ENCODE measurements at places on chromosomes 5 and 9.
A peak's percentile ranks its signal among the peaks of the same experiment; 100 is the strongest.

DNA sequence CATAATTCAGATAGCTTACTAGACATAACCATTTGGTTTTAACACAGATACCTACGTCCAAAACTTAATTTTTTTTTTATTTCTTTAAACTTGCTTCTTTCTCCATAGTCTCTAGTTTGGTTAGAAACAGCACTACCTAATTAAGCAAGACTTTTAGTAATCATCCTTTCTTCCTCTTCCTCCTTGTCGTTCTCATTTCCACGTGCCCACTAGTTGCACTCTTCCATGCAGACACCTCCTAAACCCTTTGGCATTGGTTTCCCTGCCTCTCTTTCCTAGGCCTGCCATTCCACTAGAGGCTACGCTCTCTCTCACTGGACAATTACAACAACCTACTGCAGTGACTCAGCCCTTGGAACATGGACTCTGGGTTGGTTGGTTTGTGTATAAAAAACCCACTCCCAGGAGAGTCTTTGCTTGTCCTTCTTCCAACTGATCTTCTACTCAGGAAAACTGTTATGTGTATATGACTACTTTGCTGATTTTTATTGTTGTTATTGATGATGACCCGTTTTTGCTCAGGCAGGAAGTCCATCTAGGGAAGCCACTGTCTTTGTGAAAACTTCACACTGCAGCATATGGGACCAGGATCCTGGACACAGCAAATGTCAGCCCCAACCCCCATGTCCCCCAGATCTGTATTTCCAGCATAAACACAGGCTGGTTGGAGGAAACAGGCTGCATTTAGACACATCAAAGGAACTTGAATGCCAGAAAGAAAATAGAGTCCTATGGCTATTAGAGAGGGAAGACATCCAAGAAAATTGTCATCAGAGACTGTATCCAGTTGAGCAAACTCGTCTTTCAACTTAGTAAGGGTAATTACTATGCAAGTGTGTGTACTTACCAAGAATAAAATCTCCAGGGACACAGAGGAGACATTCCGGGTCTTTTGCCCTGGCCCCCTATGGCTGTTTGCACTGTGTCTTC is 503.2 kb downstream of the GADD45G start:
- DNase-seq, result no peak

DNA sequence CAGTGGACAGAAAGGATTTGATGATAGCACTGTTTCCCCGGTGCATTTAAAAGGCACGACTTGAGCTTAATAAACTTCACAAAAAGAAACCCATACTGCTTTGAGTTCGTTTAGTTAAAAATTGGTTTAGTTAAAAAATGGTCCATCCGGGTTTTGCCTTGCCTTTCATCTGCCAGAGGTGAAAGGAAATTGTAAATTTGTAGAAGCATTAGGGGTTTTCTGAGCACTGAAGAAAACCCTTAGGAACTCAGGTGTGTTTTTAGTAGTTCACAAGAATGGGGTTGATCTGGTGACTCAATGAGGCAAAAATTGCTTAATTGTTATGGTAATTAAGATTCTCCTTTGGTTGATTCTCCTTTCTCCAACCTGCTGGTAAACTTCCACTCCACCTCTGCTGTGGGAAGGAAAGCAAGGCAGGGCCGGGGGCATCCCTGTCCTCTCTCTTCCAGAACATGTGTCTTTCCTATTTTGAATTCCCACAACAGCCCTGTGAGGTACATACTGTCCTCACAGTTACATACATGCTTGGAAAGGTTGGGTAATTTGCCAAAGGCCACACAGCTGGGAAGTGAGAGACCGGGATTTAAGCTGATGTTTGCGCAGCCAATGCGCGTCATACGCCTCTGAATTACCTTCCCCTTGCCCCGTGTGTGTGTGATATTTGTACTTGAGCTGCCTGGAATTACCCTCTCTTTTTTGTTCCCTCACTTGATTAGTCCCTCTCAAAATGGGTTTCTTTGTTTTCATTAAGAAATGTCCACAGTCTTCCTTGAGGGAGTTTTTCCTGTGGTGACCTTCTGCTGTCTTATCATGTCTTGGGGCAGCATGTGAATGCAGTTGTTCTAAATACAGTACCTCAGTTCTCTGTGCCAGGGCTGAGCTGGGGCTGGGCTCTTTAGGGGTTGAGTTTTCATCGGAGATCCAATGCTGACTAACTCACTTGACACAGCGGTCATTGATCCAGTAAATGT is 94.4 kb downstream of the ARHGAP26 start:
- no peak for DNase-seq

DNA sequence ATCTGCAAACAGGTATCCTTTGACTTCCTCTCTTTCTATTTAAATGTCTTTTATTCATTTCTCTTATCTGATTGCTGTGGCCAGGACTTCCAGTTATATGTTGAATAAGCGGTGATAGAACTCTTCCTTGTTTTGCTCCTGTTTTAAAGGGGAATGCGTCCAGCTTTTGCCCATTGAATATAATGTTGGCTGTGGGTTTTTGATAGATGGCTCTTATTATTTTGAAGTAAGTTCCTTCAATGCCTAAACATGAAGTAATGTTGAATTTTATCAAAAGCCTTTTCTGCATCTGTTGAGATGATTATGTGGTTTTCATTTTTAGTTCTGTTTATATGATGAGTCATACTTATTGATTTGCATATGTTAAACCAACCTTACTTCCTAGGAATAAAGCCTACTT is 300.5 kb upstream of the CTNND2 start:
- DNase-seq, result no peak

- no peak for DNase-seq
Observed at GRCh38 chr9:95834281-95834907, 41.1 kb upstream of the ERCC6L2 start.

- DNase-seq, result no peak
Observed at GRCh38 chr5:59765446-59765845, 128.1 kb downstream of the PDE4D start.

DNA sequence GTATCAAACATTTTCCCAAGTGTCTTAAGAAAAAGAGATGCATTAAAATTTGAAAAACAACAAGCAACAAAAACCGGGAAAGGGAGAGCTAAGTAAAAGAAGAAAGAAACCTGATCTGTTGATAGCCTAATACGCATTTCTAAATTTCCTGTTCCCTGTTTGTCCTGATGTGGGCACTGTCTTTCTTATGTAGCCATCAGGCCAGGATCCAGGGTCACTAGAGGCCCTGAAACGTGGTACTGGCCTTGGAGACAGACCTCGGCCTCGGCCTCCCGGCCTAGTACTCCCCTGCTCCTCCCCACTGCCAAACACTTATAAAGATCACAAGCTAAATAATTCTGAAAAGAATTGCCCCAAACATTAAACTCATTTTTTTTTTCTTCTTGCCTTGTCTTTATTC is 547.2 kb downstream of the IRX1 start:
- DNase-seq, result no peak

DNA sequence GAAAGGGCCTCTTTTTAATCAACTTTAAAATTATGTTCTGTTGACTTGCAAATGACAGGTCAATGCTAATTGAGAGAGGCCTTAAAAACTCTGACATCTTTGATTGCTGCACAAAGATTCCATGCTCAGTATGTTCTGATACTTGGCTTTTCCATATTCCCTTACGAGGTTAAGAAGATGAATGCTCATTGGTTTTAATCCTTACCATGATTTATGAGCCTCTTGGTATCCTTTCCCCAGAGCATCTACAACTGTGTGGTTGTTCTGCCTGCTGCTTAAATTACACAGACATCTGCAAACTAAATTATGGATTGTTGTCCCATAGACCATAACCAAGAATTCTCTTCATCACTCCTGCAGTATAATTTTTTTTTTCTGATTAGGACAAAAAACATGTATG is 352.6 kb downstream of the CDH12 start:
- DNase-seq, result no peak

DNA sequence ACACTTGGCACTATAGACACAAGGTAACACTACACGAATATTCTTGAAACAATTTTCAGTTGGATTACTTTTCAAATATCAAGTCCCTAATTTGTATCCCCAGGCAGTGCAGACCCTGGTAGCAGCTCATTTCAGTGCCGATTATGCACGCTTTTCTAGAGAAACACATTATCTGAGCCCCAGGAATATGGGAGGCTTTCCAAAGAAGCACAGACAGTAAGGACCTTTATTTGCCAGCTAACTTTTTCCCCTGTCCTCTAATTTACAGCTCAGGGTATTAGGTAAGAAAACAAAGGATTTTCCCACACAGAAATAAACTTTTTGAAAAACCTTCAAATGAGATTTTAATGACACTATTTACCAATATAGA is 852.3 kb upstream of the DMAC1 start:
- DNase-seq, result no peak

DNA sequence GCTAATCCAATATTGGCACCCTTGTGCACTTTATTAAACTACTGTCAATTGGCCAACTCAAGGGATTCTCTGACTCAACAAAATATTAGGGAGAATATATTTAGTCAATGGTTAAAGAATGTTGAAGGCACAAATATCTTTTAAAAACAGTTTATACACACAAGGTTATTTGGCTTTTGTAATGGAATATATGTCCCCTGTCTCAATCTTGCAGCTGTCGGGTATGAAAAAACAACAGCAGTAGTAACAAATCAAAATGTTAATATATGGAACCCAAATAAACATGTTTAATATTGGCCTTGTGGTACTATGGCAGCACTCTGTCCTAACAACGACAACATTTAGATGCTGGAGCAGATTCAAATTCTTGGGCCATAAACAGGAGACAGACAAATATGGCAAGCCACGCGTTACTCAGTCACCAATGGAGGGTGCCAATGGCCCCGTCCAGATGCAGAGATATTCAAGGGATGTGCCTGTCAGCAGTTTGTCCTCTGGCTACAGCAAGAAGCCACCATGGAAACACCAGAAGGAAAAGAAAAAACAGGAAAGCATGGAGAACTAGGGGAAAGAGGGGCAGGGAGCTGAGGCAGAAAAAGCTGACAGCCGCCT is 342.0 kb downstream of the NDUFS4 start:
- DNase-seq, result no peak

GRCh38 chr5:150223474-150223873 is 33.6 kb downstream of the SLC6A7 start:
- DNase-seq, result no peak

- DNase-seq, result no peak
Observed at GRCh38 chr5:52476346-52476745, 311.4 kb upstream of the ITGA1 start.

- no peak for DNase-seq
Observed at GRCh38 chr5:131279204-131279603, 15.4 kb downstream of the CDC42SE2 start.

DNA sequence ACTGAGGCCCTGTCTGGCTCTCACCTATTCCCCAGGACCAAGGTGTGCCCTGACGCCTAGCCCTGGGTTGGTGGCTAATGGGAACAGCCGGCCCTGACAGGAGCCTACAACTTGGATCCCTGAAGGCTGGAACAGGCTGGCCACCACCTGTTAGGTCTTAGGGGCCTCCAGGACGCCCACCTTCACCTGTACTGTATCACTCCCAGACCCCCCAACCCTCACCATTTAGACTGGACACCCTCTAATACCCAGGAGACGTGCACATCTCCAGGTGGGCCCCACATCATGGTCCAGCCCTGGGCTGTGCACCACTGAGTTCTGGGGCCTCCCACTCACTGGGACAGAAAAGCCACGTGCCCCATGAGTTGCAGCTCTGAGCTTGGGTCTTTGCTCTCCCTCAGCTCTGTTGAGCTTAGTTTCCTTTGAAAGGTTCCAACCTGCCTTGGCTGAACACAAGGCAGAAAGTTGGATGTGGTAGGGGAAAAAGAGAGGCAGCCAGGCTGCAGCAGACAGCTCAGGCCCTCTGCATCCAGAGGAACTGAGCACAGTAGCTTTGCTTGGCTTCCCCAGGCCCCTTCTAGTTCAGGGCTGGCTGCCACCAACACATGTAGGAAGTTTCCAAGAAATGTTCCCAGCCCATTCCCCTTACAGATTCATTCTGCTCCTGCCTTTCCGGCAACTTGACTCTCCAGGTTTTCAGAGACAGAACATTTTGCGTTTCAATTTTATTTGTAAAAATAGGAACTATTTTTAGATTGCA is 116.8 kb upstream of the TBC1D2 start:
- DNase-seq, result no peak

- peak; percentile 44 for DNase-seq
Observed at GRCh38 chr5:131993676-131994075, 17.8 kb downstream of the ACSL6 start.

DNA sequence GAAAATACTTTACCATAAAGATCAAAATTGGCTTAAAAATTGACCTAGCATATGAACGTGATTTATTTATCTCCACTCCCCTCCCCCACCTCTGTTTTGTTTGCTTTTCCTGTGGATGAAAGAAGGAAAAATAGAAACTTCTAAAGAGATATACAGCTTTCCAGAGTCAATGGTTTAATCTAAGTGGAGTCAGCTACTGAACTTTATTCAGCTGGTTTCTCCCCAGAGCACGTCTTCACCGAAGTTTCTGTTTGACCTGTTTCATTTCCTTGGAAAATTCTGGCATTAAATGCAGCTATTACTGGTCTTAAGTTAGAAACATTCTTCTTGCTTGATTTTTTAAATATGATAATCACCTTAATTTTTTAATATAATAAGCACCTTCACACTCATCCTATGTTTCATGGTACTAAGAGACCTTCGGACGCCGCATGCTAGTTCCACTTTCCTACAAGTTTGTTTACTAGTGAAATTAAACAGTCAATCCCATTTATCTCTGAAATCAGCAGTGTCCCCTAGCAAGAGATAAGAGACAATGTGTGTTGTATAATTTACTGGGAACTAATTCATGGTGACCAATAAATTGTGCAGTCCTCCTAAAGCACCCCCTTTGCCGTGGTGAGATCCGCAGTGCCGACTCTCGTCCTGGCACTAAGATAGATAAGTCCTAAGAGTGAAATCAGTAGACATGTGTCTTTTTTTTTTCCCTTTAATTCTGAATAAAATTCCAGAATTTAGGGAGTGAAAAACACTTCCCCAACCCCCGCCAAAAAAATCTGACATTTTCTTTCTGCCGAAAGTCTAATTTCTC is 89.9 kb downstream of the ARL15 start:
- no peak for DNase-seq

DNA sequence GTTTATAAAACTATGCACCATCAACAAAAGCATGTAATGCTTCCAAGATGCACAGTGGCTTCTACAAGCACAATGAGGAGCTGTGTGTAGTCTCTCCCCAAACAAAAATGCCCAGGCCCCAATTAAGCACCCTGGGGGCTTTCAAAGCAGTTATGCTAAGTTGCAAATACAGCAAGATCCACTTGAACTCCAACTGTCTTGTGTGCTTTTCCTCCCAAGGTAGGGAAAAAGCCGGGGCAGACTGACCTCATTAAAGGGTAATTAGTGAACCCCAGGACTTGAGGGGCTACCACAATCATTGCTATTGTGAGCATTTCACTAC is 13.1 kb downstream of the ZNF608 start:
- no peak for DNase-seq

Measured in aorta (tissue), 5 donors.